ENCODE measurements at places on chromosomes 5 and 9.

GRCh38 chr9:124205686-124206352 lies 51.9 kb upstream of the NEK6 start:
- DNase-seq = no peak

DNA sequence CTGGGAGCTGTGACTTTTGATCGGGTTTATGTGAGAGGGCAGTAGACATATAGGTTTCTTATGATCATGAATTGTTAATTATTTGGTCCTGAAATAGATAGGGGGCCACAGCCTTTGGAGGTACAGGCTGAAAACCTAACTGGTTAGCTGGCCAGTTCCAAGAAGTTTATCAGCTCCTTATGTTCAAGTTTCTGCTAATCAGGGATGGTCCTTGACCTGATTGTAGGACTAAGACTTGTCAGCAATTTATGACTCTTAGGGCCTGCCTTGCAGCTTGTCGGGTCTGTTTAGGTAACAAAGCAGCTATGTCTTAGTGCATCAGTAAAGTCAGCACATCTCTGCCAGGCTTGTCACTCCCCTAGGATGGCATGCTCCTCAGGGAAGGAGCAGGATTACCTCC lies 151.8 kb upstream of the RUSC2 start:
- no peak for DNase-seq

DNA sequence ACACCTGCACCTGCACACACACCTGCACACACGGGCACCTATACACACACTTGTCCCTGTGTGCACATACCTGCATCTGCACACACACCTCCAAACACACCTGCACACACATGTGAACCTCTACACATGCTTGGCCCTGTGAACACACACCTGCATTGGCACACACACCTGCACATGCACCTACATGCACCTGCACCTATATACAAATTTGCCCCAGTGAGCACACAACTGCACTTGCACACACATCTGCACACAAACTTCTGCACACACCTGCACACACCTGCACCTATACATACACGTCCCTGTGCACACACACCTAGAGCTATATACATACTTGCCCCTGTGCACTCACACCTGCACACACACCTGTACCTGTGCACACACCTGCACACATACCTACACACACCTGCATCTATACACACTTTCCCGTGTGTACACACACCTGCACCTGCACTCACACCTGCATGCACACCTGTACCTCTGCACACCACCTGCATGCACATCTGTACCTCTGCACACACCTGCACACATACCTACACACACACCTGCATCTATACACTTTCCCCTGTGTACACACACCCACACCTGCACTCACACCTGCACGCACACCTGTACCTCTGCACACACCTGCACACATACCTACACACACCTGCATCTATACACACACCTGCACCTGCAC lies 21.5 kb upstream of the LPCAT1 start:
- DNase-seq = no peak

DNA sequence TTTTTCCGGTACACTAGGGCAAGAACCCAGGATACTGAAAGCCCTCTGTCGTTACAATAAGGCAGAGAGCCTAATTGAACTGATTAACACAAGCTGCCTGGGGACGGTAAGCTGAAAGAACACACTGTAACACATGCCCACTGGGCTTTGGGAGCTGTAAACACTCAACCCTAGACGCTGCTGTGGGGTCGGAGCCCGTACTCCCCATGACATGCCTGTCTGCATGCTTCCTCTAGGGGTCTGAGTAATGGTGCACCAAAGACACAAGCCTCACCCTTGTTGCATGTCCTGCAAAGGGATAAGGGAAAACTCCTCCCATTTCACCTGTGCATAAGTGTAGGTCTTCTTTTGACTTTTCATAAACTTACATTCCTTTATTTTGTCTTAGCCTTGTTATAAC lies 194.0 kb downstream of the FBXL7 start:
- no peak for DNase-seq

DNA sequence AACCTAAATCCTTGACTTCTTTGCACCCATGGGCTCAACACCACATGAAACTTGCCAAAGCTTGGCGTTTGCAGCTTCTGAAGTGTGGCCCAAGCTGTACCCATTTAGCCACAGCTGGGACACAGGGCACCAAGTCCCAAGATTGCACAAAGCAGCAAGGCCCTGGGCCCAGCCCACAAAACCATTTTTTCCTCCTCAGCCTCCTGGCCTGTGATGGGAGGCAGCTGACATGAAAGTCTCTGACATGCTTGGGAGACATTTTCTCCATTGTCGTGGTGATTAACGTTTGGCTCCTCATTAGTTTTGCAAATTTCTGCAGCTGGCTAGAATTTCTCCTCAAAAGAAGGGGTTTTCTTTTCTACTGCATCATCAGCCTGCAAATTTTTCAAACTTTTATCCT lies 32.0 kb downstream of the ACTL7B start:
- DNase-seq = no peak

DNA sequence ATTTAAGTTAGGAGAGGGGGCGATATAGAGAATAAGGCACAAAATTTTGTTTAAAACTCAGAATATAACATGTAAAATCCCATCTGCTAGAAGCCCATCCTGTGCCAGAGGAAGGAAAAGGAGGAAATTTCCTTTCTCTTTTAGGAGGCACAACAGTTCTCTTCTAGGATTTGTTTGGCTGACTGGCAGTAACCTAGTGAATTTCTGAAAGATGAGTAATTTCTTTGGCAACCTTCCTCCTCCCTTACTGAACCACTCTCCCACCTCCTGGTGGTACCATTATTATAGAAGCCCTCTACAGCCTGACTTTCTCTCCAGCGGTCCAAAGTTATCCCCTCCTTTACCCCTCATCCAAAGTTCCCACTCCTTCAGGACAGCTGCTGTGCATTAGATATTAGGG lies 18.3 kb downstream of the MOCS2 start:
- no peak for DNase-seq

GRCh38 chr9:4781408-4781807 lies 11.3 kb upstream of the RCL1 start:
- no peak for DNase-seq

GRCh38 chr5:145044970-145045369 lies 790.2 kb downstream of the PRELID2 start:
- DNase-seq = no peak

DNA sequence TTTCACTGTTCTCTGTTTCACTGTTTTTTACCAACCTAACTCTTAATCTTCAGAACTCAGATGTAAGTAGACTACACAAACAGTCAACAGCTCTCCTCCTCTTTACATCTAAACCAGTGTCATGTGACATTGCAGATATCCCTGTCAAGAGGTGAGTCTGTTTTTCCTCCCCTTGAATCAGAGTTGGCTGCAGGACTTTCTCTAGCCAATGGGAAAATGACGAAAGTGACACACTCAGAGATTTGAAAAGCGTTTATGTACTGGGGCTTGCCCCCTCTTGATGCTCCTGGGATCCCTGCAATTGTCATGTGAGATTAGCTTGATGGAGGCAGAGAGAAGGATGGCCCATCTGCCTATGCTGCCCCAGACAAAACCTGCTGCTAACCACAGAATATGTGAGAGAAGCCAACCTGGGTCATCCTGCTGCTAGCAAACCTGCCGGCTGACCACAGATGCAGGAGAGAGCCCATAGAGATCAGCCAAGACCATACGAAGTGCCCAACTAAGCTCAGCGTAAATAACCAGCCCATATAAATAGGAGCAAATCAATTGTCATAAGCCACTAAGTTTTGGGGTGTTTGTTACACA lies 111.1 kb downstream of the ASTN2 start:
- no peak for DNase-seq

GRCh38 chr5:143505934-143506333 lies 102.4 kb upstream of the NR3C1 start:
- DNase-seq = no peak

DNA sequence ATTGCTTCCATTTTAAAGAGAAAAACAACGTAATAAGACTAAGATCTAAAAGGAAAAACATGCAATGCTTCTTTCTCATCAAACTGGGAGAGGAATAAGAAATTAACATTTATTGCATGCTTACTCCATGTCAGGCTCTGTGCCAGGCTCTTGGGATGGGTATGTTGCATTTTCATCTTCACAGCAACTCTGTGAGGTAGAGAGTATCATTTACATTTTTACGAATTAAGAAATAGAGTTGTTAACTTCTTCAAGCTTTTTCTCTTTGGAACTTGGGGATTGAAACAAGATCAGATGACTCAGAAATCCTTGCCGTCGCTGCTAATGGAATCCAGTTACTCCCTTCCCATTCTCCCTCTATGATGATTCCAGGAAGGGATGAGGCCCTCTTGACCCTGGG lies 39.5 kb downstream of the PDE8B start:
- DNase-seq = no peak

DNA sequence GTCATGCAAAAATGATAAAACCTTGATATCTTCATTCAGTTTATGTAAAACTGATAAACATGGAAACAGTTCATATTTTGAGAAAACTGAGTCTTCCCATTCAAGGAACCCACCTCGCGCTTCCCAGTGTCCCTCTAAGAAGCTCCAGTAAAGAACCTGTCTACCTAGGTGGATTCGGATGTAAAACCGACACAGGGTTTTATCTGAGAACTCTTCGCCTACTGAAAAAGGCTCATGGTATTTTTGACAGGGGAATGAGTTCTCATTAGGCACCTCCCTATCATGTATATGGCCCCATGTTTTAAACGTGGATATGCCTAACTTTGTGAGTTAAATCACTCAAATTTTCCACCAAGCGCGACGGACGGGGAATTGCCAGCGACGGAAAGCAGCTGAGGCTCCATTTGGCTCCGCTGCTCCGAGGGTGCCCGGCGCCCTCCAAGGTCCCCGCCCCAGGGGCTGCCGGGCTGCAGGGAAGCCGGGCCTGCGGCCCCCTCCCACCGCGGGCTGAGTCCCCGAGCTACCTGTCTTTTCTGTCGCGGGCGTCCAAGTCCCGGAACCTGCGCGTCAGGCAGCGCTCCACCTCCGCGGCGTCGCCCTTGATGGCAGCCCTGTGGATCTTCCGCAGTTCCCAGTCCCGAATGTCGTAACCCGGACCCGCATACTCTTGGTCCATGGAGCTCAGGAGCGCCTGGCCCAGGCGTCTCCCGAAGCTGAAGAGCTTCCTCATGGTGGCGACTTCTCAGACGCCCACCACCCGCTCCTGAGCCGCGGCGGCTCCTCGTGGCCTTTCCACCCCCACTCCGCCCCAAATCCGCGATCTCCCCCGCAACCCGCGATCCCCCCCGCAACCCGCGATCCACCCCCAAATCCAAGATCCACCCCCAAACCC lies 594 bp downstream of the ANKRD18A start:
- DNase-seq = peak; percentile 23

DNA sequence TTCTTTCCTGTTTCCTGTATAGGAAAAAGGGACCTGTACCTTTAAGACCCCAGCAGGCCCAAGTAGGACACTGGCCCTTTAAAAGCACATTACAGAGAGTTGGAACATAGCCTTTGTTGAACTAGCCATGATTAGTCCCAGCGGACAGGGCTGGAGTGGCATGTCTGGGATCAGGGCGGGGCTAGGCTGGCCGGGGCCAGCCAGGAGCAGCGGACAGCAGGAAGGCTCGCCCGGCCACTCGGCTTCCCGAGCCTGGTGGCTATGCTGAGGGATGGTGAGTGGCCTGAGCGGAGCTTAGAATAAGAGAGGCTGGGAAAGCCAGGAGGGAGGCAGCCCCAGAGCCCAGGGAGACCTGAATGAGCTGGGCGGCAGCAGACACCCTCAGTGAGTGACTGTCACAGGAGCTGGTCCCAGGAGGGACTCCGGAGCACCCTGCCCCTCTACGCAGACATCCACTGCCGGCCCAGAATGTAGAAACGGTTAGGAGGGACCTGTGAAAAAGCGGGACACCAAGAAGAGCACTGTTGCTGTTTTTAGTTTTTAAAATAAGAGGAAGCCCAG lies 92.1 kb downstream of the DAB2IP start:
- DNase-seq = no peak

GRCh38 chr9:110115341-110115820 lies 92.6 kb downstream of the C9orf152 start:
- DNase-seq = no peak

- DNase-seq = no peak
Observed at GRCh38 chr5:23169660-23170416, 316.7 kb upstream of the CDH12 start.

GRCh38 chr5:154356020-154356655 lies 89.7 kb upstream of the SAP30L start:
- no peak for DNase-seq

DNA sequence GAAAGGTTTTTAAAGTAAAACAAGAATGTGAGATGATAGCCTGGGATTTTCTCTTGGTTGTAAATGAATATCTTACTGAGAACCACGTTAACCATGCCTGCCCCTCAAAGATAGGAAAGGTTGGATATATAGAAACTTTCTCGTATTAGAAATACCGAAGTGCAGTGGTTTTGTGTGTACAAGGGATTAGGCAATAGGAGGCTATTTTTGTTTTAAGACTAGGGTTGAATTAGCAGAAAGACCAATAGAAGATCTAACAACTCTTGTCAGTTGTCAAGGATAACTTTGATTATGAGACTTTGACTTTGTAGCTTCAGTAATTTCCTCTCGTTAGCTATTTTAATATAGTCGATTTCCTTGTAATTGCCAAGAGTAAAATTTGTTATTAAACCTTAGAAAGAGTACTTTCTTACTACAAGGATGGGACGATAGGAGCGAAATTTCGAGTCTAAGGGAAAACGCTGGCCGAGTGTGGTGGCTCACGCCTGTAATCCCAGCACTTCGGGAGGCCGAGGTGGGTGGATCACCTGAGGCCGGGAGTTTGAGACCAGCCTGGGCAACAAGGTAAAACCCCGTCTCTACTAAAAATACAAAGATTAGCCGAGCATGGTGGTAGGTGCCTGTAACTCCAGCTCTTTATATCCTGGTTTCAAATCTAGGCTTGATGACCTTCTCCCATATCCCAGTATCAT lies 838 bp downstream of the POLK start:
- no peak for DNase-seq

DNA sequence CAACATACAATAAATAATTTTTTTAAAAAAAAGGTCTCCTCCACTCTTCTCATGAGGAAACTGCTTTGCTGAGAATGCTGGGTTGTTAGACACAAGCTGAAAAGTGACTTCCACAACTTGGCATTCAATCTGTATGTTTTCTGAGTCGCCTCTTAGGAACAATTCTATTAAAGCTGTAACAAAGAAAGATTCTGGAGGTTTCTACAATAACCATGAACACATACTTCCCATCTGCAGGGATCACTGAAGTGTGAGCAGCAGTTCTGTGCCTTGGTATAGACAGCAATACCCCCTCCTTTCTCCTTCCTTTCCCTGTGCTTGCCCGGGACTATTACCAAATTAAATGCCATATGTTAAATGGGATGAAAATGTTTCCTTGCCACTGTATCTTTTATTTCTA lies 1.5 kb downstream of the DIRAS2 start:
- no peak for DNase-seq

GRCh38 chr9:79256691-79257213 lies 315.0 kb upstream of the TLE4 start:
- DNase-seq = no peak
